ENCODE measurements at places on chromosomes 3 and 15.

GRCh38 chr15:79117442-79118204 is 27.0 kb upstream of the RASGRF1 start:
- DNase-seq: no peak

GRCh38 chr3:17581421-17582080 is 160.9 kb downstream of the TBC1D5 start:
- no peak for DNase-seq

DNA sequence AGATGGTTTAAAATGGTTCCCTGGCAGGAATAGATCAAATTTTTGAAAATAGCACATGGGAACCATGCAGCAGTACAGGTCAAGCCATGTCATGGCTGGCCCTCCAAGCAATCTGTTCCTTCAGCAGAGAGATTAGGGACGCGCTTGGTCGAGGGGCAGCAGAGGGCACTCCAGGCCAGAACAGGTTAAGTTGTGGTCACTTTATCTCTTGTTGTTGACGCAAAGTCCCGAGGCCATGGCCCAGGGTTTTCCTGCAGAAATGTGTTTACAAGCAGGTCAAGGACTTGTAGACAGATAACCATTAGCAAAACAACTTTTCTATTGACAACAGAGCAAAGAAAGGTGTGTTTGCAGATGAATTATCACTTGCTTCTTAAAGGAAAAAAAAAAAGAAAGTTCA is 570.0 kb upstream of the NR2F2 start:
- no peak for DNase-seq

DNA sequence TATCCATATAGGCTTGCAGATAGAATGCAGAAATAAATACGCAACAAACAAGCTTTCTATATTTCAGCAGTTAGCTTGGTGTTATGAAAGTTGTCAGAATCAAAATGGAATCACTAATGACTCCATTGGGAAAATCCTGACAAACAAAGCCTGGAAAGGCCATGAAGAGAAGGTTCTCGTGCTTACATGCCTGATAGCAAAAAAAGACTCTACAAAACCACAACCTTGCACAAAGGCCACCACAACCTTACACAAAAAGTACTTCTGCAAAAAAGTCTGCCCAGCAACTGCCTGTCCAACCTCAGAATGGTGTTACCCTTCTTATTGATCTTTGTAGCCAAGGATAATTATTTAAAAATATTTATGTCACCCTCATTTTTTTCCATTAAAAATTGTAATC is 14.4 kb upstream of the PLSCR1 start:
- no peak for DNase-seq

DNA sequence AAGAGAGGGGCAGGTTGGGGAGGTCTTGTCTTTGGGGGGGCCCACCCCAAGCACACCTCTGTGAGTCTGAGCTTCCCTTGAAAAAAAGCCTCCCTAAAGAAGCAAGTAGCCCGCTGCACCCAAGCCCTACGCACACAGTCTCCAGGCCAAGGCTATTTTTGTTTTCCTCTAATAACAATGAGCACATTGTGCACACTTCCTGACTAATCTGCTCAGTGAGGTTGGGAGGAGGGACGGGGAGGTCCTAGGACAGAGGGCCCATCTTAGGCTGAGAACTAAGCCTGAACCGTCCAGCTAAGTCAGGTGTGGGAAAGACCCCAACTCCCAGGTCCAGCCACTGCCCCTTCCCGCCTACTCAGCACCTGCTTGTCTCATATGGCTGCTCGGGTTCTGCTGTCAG is 87.2 kb downstream of the HMG20A start:
- no peak for DNase-seq
